Stimulated activated effector memory CD8-positive, alpha-beta T cell treated with anti-CD3 and anti-CD28 coated beads, Interleukin-12 subunit alpha, Interleukin-12 subunit beta, amount 100 ng/mL, for 72 hours (primary cell): ENCODE measurements at places on chromosomes 3 and 15.

- DNase-seq: no peak
Observed at GRCh38 chr3:96347289-96347688, 467.1 kb upstream of the EPHA6 start.

- DNase-seq: peak; percentile 77
Observed at GRCh38 chr15:45522328-45523165, at the start of gene SLC30A4. Gene SLC30A4, minus strand, starts transcription at chr15:45522755. Its CDS starts 401 bp downstream, at chr15:45522354.

- DNase-seq: no peak
Observed at GRCh38 chr3:79162653-79163052, 605.1 kb downstream of the ROBO1 start.

GRCh38 chr3:76044601-76045600, 259.6 kb upstream of the ZNF717 start:
- no peak for DNase-seq

DNA sequence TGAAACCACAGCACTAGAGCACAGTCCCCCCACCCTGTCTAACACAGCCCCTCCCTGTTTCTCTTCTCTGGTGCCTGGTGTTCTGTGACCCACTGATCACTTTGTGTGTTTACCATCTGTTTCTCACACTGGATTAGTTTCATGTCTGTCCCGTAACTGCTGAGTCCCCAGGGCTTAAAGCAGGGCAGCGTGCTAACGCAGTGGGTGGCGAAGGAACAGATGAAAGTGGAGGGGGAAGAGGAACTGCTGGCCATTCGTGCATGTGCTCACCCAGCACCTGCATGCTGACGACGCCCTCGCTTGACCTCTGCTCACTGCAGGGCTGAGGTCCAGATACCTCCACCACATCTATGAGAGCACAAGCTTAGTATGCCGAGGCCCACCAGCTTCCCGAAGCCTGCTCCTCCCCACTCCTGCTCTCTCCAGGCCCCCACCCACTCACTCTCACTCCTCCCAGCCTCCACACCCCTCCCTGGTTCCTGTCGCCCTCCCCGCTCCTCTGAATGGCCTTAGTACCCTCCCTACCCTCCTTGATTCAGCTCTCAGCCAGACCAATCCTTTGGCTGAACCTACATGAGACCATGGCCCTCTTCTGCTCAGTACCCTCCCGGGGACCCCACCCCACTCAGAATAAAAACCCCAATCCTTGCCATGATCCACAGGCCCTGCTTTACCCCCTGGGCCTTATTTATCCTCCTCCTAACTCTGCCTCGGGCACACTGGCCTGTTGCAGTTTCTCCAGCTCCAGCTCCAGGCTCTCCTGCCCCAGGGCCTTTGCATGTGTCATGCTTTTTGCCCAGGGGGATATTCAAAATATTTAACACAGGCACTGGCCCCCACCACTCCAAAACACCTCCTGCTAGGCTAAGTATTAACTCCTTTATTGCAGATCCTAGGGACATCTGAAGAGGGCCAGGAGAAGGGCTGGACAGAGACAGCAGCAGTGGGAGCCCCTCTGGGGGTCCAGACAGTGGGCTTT, 15.1 kb upstream of the IQSEC1 start:
- DNase-seq: no peak

DNA sequence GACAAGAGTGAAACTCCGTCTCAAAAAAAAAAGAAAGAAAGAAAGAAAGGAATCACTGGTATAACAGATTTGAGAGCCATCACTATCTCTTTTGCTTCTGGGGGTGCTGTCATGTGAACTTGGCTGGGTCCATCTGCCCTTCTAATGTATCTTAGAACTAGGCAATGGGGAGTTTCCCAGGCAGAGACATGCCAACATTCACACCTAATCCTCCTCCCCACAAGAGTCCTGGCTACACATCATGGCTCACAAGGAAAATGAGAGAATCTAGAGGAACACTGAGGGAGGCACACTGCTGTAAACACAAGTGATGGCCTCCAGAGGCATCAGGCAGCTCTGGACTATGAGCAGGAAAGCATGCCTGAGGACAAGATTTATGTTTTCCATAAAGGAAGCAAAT, 67.8 kb upstream of the PPP2R3A start:
- DNase-seq: no peak

DNA sequence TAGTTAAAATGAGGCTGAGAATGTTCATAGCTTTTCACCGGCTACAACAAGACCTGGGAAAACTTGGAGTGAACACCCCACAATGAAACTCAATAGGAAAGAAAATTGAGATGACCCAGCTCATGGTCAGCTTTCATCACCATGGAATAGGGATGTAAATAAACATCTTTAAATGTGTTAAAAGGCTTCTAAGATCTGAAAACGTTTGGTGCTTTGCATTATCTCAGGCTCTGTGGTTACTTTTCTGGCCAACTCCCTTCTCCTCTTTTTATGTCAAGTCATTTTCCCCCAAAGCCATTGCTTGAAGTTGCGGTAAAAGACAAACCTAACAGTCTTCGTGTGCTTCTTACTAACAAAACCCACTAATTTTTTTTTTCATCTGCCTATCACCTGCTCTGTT, 195.8 kb downstream of the MECOM start:
- no peak for DNase-seq

DNA sequence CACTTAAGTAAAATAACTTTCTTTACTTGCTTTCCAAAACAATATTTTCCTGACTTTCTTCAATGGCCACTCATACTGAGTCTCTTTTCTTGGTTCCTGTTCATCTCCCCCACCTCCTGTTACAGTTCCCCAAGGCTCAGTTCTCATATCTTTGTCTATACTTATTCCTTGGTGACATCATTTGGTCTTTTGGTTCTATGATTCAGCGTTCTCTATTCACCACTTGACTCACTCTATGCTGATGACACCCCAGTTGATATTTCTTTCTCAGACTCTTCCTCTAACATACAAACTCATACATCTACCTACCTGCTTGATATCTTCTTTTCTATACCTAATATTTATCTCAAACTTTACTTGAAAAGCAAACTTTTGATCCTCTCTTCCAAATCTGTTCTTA, 85.0 kb upstream of the P3H2 start:
- DNase-seq: no peak

GRCh38 chr3:148227534-148227933, 470.2 kb upstream of the AGTR1 start:
- no peak for DNase-seq

- DNase-seq: no peak
Observed at GRCh38 chr3:42822828-42823227, 13.6 kb downstream of the ACKR2 start.
